ENCODE measurements at places on chromosomes 2 and 18.

- DNase-seq: peak; percentile 14
Measured at GRCh38 chr2:79041032-79041448, 15.5 kb downstream of the REG3G start.

GRCh38 chr2:233142355-233142897 lies 82.3 kb downstream of the INPP5D start:
- no peak for DNase-seq

DNA sequence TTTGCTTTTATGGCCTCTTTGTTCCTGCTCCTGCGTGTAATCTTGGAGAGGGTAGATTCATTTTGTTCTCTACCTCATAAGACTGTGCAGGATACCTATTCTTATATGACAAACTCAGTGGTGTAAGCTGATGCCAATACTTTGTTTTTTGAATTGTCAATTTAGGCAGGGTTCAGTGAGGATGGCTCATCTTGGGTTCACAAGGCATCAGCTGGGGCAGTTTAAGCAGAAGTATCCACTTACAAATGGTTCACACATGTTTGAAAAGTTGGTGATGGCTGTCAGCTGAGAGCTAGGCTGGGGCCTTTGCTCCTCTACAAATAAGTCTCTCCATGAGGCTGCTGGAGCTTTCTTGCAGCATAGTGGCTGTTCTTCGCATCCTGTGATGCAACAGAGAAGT lies 920.6 kb upstream of the PIK3C3 start:
- no peak for DNase-seq

GRCh38 chr2:8134985-8135682 lies 546.7 kb upstream of the ID2 start:
- DNase-seq: no peak

DNA sequence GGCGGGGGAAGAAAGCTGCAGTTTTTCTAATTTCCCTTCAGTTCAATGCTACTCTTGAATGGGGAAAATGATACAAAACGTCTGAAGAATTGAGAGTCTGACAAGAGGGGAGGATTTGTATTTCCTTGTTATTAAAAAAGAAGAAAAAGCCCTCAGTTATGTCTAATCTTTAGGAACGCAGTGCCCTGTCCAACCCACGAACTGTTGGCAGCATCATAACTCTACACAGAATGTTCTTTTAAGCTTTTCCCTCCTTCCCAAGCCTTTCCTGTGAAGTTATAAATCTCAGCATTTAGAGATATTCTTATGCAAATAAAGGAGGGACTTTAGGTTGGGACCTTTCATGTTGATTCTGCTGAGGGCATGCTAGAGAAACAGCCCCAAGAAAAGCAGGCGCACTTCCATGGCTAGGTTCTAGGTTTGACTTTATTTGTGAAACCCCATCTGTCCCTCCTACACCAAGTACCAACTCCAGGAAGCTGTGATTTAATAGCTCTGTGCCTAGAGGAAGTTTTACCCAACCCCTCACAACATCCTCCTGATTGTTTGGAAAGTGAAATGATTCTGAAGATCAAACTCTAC lies 288.6 kb downstream of the SETBP1 start:
- DNase-seq: no peak

DNA sequence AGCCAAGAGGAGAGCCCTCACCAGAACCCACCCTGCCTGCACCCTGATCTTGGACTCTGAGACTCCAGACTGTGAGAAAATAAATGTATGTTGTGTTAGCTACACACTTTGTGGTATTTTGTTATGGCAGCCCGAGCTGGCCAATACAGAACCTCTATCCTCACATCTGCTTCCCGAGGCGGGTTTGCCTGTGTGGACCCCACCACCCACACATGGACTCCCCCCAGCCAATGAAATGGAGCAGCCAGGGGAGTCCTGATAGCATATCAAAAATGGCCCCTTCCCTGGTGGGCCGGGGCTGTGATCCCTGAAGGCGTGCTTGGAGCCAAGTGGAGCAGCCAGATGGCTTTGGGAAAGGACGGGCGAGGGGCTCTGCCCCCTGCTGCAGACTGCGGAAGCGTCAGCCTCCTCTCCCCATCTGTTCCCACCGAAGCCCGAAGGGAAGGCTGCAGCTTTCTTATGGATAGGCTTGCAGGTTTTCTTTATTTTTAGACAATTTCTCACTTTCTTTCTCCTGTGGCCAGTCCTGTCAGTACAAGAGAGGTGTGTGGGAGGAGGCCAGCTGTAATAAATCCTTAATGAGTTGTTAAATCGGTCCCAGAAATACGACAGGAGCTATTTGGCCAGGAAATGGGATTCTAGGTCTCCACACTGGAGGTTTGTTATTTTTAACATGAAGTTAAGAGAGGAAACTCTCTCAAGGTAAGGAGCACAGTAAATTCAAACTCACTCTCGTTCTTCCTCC lies 34.4 kb downstream of the TEX51 start:
- DNase-seq: no peak

GRCh38 chr2:211049321-211050018 lies 493.1 kb downstream of the CPS1 start:
- no peak for DNase-seq

DNA sequence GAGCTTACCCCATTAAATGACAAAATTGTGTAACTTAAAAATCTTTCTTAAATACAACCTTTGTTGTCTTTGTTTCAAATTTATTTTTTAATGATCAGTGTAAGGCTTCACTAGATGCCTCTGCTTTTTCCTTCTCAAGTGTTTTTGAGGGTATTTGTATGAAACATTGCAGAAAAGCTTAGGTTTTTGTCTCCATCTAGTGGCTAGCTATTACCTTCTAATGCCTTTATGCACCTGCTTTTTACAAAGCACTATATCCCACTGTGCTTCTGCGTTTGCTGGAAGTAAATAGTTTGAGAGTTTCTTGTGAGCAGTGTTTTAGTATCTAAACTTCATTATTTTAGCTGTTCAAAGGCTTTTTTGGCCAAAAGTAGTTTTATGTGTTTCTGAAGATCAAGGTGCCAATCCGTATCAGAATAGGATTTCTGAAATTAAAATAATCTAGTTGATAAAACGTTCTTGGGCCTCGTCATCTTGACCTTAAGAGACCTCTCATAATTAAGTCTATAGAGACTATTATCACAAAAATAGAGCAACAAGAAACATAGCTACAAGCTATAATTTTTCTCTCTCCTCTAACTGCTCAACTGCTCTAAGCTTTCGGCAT lies 47.0 kb downstream of the IWS1 start:
- DNase-seq: peak; percentile 47
